ENCODE measurements at places on chromosomes 3 and 15. TPM values are rescaled to one million over a fixed set of nuclear protein-coding genes. Genes with fewer than 3 reads are reported as not detected.

DNA sequence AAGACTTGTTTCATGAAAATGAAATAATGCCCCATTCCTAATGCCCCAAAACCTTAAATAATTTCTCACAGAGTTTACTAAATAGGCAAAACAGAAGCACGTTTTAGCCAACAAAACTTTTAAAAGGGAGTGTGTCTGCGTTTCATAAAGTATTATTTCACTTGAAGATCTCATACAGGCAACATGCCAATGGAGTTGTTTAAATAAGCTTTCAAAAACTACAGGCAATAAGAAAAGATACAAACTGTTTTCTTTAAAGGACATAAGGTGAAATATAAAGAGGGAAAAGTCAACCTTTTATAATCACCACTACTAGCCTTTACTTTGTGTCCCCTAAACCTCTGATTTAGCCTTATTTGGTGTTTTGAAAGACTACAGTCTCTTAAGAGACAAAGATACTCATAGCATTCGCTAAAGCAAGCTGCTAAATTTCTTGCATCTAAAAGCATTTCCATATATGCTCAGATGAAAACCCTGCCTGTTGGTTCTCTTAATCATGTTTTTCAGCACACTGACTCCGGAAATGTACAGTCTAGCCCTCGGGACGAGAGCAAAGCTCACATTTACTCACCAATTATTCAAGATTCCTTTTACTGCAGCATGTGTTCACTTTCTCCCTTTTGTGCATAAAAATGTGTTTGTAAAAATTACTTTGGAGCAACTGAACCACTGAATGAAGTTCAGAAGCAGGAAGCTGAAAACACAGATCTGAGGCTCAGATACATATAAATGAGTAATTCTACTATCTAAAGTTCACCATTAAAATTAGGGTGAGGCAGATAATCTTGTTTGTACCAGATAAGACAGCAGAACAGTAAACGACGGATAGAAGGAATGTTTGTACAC, 119.0 kb downstream of the GOLIM4 start:
- DNase-seq, result no peak

GRCh38 chr3:51953445-51953844, 1.7 kb upstream of the GPR62 start:
- DNase-seq, result no peak

- DNase-seq, result no peak
These were observed 69.4 kb upstream of the LIPC start for GRCh38 chr15:58362262-58362922.

DNA sequence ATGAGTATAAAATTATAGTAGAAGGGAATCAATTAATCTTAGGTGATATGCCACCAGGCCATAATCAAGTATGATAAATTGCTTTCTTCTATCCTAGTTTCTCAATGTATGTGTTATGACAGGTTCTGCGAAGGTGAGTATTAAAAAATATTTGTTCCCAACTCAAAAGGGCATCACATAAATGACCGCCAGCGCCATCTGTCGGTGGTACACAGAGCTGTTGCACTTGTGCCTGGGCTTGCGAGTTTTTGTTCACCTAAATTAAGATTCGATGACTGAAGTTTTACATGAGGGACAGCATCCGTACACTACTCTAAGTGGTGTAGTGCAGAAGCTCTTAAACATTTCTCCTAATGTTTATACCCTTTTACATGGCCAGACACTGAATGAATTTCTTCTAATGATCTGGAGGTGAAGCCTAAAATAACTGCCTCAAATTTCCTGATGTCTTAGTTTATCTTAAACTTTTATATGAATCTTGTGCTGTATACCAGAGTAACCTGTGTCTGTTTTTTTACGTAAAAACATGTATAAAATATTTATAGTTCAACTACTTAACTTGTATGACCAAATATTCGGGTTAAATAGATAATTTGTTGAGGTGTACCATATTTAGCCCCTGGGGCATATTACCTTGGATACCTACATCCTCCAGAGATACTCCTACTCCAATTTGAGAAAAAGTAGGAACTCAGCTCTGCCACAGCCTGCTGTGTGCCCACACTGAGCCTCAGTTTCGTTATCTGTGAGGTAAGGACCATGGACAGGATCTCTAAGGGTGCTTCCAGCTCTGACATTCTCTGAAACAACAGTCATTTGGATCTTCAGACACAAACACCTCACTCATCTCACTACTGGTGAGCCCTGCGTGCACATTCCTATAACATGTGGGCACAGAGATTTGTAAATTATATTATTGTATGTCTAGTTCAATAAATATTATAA, 365.6 kb downstream of the MAGI1 start:
- peak; percentile 62 for DNase-seq

DNA sequence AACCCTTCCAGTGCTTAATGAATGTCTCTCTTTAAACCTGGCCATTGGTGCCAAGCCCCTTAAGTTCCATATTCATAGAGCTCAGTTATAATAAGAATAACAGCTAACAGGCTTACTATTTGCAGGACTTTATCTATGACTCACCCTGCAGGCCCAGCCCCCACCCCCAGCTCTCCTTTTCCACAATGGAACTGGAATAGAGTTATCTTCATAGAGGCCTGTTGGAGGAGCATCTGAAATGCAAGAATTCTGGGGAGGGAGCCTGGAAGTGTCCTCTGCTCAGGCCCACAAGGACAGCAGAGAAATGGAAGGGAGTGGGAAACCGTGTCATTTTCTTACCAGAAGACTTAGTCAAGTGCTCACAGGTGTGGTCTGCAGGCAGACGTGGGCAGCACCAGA, 52.8 kb downstream of the SEMA5B start:
- no peak for DNase-seq

The WDR93 gene
- total RNA-seq, result 0.64 TPM

All from G401 (cell line).